Esophagus squamous epithelium (tissue), 5 donors: ENCODE measurements at places on chromosomes 11 and 22.

- H3K27me3 ChIP-seq: peaks cover 9% of the 10 kb centered on the region
- no peak overlapping the region for H3K27ac ChIP-seq
- no peak overlapping the region for H3K4me3 ChIP-seq
- no peak for DNase-seq
- H3K36me3 ChIP-seq: no peaks in the 10 kb centered on the region
Measured at GRCh38 chr11:125945011-125945796, 640 bp upstream of the VSIG10L2 start.

DNA sequence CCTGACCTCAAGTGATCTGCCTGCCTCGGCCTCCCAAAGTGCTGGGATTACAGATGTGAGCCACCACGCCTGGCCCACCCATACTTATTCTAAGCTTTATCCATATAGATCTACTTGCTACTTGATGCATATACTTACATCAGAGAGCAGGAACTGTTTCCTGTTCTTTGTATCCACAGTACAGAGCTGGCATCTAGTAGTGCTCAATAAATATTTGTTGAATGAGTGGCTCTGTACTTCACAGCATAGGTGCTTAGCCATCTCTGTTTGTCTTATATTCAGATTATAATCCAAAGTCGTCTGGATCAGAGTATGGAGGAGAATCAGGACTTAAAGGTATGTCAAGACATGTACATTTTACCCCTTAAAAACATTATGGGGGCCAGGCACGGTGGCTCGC is 38.6 kb upstream of the DLAT start:
- no peak overlapping the region for H3K4me3 ChIP-seq
- no peak overlapping the region for H3K27ac ChIP-seq
- no peaks in the 10 kb centered on the region for H3K36me3 ChIP-seq
- no peaks in the 10 kb centered on the region for H3K4me1 ChIP-seq

DNA sequence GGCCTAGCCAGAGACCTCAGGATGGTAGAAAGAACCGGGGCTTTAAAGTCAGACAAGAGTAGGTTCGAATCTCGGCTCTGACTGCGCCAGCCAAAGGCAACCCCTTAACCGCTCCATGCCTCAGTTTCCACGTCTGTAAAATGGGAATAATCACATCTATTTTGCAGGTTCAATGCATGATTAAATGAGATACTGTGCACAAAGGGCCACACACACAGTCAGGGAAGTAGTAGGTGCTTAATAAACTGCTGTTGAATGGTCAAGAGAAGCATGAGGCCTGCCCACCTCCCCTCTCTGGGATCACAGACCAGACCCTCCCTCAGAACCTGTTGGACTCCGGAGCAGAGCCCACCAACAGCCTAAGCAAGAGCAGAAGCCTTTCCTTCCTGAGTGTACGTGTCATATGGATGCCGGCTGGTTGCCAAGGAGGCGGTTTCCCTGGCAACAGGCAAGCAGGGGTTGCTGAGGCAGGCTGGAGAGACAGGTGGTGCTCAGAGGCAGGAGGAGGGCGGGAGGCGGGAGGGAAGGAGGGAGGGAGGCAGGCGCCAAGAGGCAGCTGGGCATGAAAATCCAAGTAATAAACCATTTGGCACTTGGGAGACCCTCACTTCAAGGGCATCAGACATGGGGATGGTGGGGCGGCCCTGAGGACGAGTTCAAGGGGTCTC is 43.9 kb downstream of the NFAM1 start:
- no peak for DNase-seq
- no peaks in the 10 kb centered on the region for H3K27me3 ChIP-seq
- H3K4me3 ChIP-seq: no peak overlapping the region
- no peak overlapping the region for H3K27ac ChIP-seq
- H3K36me3 ChIP-seq: no peaks in the 10 kb centered on the region

GRCh38 chr11:96960476-96960875 is 570.7 kb downstream of the JRKL start:
- no peaks in the 10 kb centered on the region for H3K36me3 ChIP-seq
- no peak overlapping the region for H3K27ac ChIP-seq
- DNase-seq: no peak
- no peak overlapping the region for H3K4me3 ChIP-seq
- no peaks in the 10 kb centered on the region for H3K27me3 ChIP-seq

DNA sequence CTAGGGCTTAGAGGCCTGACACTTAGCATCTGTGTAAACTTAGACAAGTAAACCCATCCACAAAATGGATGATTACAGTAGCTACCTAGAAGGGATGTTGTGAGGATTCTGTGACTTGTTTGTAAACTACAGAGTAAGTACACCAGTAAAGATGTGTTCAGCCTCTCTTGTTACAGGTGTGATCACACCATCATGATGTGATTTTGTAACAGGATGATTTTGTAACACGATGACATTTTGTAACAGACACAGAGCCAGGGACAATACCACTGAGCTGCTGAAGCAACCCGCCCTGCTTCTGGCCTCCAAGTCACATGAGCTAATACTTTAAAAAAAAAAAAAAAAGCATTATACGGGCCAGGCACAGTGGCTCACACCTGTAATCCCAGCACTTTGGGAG is 17.0 kb downstream of the FADD start:
- H3K36me3 ChIP-seq: no peaks in the 10 kb centered on the region
- DNase-seq: no peak
- no peak overlapping the region for H3K27ac ChIP-seq
- H3K27me3 ChIP-seq: no peaks in the 10 kb centered on the region
- H3K4me3 ChIP-seq: no peak overlapping the region

- H3K4me3 ChIP-seq: no peak overlapping the region
- no peak overlapping the region for H3K27ac ChIP-seq
- H3K4me1 ChIP-seq: no peaks in the 10 kb centered on the region
- no peak for DNase-seq
Measured at GRCh38 chr11:109016724-109017123, 351.9 kb downstream of the DDX10 start.

DNA sequence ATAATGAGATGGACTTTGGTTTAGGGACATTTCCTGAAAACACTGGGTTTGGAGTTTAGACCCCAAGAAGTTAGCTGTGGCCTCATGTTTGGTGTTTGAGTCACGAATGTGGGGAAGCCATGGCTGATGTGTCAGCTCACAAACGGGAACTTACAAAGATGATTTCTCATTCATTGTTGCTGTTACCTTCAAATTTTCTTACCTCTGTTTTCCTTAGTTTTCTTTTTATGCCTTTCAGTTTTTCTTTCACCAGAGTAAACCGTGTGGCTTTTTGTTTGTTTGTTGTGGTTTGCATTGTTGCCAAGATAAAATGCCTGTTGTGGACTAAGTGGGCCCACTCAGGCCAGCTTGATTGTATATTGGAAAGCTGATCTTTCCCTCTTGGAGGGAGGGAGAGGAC is 89.1 kb downstream of the SWAP70 start:
- H3K4me1 ChIP-seq: peaks cover 71% of the 10 kb centered on the region
- H3K4me3 ChIP-seq: no peak overlapping the region
- no peaks in the 10 kb centered on the region for H3K27me3 ChIP-seq
- no peaks in the 10 kb centered on the region for H3K36me3 ChIP-seq

DNA sequence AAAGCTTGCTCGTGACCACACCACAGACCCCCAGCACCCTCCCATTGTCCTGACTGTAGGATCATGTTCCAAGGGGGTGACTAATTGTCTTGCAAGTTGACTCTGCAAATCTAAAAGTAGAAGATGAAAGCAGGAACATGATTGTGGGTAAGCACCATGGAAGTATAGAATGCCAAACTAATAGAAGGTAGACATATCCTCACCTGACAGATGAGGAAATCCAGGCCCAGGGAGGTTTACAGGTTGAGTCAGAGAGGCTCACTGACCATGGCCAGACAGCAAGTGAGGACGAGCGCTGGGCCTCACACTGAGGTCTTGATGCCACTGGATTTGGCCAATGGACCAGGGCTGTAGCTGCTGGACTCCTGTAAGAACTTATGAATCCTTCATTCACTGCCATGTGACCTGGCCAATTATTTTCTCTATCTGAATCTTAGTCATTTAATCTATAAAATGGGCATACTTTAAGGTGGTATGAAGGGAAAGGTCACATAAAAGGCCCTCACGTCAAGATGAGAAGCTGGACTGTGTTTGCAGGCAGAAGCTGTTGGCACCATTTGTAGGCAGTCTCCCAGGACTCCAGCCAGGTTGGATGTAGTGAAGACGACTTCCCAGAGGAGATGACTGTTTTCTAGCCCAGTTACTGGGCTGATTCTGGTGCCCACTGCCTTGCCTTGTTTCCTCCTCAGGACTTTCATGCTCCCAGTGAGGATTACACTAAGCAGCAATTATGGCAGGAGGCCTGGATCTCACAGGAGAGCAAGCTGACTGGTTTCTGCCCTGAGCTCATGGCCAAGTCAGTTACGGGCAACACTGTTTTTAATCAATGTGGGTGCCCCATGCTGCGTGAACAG is 54.6 kb downstream of the GAB4 start:
- no peaks in the 10 kb centered on the region for H3K27me3 ChIP-seq
- H3K36me3 ChIP-seq: no peaks in the 10 kb centered on the region
- DNase-seq: no peak

- no peak overlapping the region for H3K4me3 ChIP-seq
- no peaks in the 10 kb centered on the region for H3K27me3 ChIP-seq
- H3K36me3 ChIP-seq: no peaks in the 10 kb centered on the region
- no peak overlapping the region for H3K27ac ChIP-seq
- DNase-seq: no peak
Measured at GRCh38 chr11:19766206-19766605, 53.6 kb downstream of the NAV2 start.

DNA sequence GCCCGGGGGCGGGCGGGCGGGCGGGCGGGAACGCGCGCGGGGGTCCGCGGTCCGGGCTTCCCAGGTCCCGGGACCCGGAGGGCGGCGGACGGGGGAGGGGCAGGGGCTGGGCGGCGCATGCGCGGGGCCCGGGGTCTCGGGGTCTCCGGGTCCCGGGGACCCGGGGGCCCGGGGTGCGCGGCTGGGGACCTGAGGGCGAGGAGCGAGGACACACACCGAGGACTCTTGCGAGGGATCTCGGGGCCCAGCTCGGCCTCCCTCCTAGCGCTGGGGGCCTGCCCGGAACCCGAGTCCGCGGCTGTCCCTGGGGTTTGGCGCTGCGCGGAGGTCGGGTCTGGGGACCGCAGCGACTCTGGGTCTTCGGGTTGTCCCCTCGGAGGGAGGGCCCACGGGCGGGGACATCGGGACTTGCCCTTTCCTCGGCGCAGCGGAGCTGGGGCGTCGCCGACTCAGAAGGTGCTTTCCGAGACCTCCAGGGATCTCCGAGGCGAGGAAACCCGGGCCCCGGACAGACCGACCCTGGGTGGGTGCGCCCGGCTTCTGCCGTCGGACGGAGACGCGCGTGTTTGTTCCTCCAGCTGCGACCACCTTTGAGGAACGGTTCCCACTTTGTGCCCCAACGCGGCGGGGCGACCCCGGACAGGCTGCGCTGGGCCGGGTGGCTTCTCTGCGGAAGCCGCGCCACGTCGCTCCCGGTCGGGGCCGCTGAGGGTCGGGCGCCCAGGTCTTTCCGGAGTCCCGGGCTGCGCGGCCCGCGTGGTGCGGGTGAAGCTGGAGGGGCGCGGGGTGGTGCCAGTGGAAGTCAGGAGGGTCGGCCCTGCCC is 540 bp downstream of the PPARA start:
- H3K4me3 ChIP-seq: peak overlapping the region; percentile 91
- H3K36me3 ChIP-seq: no peaks in the 10 kb centered on the region
- H3K27me3 ChIP-seq: no peaks in the 10 kb centered on the region
- H3K4me1 ChIP-seq: peaks cover 6% of the 10 kb centered on the region
- H3K27ac ChIP-seq: peak overlapping the region; percentile 87
- no peak for DNase-seq
